ENCODE measurements at places on chromosomes 5 and 9.

GRCh38 chr5:6081727-6082210, 296.6 kb downstream of the MED10 start:
- no peak for DNase-seq

DNA sequence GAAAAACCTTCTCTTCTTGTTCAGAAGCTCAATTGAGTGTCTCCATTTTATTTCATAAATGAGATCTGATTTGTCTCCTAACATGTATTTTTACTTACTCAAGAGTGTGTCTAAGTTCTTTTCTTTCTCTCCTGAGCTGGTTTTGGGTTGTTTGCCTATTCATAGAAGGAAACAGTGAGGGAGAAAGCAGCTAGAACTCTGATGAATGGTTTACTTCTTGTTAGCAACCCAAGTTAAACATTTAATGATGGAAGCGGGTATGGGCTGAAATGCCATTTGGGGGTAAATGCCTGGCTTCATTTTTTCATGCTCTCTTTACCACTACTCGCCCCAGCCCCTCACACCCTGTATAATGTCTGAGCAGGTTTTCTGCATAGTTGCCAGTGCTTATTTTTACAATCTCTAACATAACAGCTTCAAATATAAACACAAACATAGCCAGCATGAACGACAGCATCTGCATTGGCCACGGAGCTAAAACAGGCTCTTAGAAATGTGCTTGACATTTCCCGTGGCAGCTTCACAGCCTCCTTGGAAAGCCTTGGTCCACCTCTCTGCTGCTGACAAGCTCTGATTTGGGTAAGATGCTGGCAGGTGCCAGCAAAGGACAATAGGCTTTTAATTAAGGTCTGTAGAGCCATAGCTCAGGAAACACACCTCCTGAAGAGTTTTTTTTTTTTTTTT, 321.1 kb downstream of the ARHGEF28 start:
- DNase-seq: no peak

DNA sequence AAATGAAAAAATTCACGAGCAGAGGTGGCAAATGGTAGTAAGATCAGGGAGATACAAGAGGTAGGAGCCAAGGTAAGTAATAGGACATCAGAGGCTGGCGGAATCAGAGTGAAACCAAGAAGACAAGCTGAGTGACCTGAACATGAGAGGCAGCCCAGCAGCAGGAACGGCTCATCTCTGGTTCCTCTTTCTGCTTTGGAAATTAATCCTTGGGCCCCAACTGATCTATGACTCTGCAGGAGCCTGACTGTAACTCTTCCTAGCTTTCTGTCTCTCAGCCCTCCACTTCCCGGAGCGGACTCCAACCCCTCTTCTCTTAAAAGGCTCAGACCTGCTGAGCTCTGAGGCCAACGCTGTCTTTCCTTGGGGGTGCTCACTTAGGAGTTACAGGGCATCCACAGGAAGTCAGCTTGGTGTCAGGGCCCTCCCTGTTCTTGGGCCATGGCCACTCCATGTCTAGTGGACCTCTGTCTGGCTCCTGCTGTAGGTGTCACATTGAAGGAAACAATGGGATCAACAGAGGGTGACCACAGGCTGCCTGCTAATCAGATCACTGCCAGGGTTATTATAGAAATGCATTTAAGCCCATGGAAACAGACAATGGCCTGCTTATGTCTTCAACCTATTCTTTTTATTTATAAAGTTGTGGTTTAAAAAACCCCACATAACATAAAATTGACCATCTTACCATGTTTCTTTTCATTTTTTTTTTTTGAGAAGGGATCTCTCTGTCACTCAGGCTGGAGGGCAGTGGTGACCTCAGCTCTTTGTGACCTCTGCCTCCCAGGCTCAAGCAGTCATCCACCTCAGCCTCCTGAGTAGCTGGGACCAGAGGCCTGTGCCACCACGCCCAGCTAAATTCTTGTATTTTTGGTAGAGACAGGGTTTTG, 22.5 kb upstream of the SHB start:
- no peak for DNase-seq

- no peak for DNase-seq
Measured at GRCh38 chr9:121746411-121746810, 95.0 kb downstream of the DAB2IP start.

GRCh38 chr5:59067956-59068656, 485.2 kb downstream of the RAB3C start:
- DNase-seq: no peak

GRCh38 chr5:2357309-2357708, 394.2 kb downstream of the IRX2 start:
- DNase-seq: no peak

DNA sequence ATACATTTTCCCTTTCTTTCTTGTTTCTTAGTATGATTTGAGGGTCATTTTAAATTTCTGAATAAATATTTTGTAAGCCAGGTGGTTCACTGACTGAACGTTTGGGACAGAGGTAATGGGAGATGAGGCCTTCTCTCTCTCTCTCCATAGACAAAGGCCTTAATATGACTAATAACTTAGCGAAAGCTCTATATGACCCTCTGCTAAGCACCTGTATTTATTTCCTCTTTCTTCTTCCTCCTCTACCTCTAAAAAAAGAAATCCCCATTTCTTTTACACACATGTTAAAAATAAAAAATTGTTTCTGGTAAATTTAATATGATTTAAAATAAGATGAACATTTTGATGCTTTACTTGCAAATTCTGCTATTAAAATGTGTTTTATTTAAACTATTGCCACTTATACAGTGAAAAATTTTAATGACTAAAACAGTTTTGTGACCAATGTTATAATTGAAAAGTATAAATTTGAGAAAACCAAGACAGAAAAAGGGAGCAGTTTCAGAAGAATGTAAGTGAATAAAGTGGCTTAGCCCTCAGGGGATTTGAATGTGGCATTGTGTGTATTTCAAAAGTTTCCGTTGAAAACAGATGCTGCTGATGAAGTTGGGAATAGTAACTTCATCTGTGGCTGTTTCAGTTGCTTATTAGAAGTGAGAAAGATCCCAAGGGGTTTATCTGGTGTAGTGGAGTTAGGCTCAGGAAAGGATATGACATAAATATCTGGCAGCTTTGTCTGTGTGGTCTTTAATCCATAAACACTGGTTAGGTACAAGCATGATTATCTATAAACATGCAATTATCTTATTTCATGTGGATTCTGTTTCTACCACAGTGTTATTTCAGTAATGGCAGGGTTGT, 128.6 kb upstream of the GRHPR start:
- DNase-seq: no peak

- peak; percentile 88 for DNase-seq
Measured at GRCh38 chr5:139638090-139638735, 9.9 kb upstream of the CXXC5 start.

- DNase-seq: no peak
Measured at GRCh38 chr9:86735772-86736458, 211.4 kb downstream of the GAS1 start.

DNA sequence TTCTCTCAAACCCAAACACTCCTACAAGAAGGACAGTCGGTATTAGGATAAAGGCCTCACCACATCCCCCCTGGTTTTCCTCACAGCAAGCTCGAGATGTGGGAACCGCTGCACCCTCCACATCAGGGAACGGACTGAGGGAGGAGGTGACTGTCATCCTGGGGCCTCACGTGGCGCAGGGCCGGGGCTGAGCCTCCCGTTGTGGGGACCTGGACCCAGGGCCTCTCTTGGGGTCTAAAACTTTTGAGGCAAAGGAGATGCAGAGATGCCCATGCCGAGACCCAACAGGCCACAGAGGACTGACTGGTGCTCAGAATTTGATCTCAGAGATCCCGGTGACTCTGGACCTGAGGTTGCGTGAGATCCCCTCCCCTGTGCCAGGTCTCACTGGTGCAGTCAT, 72.7 kb downstream of the MRPL36 start:
- no peak for DNase-seq

GRCh38 chr5:37715992-37716391, 123.8 kb downstream of the GDNF start:
- DNase-seq: no peak
